ENCODE measurements at places on chromosomes 7 and 10.

GRCh38 chr10:27744802-27745731 lies 552 bp downstream of the MKX start:
- DNase-seq = no peak

DNA sequence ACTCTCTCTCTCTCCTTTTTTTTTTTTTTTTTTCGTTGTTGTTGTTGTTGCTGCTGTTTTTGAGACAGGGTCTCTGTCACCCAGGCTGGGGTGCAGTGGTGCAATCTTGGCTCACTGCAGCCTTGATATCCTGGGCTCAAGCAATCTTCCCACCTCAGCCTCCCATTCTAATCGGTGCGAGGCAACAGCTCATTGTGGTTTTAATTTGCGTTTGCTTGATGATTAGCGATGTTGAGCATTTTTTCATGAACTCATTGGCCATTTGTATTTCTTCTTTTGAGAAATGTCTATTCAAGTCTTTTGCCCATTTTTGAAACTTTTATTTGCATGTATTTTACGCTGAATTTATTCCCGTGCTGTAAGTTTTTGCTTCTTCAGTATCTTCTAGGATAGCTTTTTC lies 13.3 kb upstream of the ZC3HAV1L start:
- no peak for DNase-seq

GRCh38 chr7:41691286-41692190 lies 11.4 kb downstream of the INHBA start:
- no peak for DNase-seq

DNA sequence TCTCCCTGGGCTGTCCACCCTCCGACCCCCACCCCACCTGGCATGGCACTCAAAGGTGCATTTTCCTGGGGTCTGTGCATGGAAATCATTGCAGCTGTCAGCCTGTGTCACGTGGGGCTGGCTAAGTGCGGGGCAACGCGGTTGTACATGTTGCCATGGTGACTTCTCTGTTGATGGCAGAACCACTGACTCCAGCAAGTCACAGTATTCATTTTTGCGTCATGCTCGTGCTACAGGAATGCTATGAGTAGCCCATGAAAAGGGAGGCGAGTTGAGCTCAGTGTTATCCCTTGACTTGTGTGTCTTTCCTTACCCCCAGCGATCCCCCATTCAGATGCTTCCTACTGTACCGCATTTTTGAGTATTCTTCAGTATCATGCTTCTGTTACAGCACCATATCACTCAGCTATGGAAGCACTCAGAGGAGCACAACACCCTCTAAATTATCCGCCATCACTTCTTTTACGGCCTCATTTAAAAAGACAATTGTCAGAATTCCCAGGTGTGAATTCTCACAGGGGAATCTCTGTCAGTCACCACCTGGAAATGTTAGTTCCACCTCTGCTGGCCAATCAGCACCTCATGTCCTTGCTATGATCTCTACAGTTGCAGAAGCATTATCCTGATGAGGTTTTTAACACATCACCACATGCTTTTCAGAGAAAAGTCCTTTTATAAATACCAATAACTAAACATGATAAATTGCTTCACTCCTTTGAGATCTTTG lies 194.4 kb upstream of the C7orf33 start:
- DNase-seq = no peak

DNA sequence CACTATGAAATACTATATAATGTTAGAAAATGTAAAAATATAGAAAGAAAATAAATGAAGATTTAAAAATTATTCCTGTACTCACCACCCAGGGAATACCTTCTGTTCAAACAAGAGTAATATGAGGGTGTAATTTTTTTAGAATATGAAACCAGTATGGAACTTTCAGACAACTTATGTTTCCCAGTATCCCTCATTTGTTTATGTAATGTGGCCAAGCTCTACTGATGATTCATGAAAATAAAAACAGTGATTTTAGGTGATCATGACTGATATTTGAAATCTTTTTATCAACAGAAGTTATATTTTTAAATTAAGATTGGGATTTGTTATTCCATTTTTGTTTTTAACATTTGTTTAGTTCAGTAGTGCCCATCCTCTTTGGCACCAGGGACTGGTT lies 18.8 kb downstream of the SLK start:
- no peak for DNase-seq

GRCh38 chr10:49164559-49165188 lies 23.5 kb downstream of the TMEM273 start:
- DNase-seq = no peak

- no peak for DNase-seq
Observed at GRCh38 chr7:124376111-124376510, 343.2 kb upstream of the TMEM229A start.

GRCh38 chr7:82676777-82677463 lies 233.3 kb upstream of the CACNA2D1 start:
- no peak for DNase-seq

DNA sequence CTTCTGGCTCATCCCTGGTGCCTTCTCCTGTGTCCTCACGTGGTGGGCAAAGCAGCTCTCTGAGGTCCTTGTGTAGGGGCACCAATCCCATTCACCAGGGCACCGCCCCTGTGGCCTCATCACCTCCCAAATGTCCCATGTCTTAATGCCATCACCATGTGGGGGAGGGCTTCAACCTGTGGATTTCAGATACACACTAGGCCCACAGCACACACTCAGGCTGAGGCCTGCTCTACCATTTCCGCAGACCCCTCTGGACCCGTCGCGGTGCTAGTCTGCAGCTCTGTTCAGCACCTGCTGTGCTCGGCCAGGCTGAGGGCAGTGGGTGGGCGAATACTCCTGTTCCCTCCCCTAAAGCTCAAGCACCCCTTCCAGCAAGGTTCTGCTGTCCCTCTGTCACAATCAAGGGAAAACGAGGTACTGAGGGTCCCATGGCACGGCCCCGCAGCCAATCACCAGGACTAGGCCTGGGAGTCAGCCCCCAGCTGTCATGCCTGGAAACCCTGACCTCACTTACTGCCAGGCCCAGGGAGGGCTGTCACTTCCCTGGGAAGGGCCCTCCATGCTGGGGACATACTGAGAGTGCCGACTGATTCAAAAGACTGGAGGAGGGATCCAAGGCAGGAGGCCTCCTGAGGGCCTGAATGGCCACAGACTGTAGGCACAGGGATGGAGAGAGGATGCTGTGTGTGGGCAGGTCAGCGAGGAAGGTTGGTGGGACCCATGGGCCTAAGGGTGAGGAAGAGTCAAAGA lies 123.8 kb upstream of the RET start:
- DNase-seq = no peak

GRCh38 chr7:112757337-112757736 lies 32.9 kb downstream of the TMEM168 start:
- DNase-seq = no peak

- no peak for DNase-seq
Observed at GRCh38 chr10:84820596-84820995, 492.2 kb downstream of the CCSER2 start.

DNA sequence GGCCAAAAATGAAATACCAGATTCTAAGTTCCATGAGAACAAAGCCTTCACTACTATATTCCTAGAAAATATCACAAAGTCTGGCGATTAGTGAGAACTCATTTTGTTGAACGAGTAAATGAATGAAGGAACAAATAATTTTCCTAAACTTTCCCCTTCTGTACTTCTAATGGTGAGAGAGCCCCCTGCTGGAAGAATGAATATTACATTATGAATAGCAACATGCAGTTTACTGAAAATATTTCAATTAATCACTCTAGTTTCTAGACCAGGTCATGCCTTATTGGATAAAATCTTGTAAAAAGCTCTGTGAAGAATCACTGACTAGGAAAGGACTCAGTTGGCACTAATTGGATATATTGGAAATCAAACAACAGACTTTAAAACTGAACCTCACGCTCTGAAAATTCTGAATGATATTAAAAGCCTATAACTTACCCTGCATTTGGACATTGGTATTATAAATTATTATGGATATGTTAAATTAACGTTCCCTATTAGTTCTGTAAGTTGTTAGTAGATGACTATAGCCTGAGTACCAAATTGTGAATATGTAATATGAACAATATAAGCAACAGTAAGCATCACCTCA lies 32.4 kb upstream of the MTPN start:
- peak; percentile 46 for DNase-seq

DNA sequence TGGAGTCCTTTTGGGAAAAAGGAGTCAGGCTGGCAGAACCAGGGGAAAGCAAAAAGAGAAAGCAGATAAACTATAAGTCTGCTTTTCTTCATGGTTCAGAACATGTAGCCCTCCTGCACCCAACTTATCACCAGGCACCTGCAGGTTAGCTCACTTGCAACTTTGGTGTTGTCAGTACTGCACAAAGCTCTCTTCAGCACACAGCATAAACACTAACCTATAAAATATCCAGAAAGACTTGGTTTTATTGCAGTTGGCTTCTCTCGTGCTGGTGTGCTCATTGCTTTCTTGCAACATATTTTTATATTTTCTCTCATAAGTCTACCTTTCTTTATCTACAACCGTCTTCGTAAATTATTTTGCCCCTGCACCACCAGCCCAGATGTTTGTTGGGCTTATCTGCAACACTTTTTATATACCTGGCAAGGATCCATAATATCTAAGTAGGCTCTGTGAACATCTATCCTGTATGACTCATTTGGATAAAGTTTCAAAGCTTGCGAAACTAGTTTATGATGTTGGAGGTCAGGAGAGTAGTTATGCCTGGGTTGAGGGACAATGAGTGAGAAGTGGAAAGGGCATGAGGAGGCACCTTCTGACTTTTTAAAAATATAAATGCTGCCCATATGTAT lies 164.6 kb downstream of the ANKRD30A start:
- no peak for DNase-seq

DNA sequence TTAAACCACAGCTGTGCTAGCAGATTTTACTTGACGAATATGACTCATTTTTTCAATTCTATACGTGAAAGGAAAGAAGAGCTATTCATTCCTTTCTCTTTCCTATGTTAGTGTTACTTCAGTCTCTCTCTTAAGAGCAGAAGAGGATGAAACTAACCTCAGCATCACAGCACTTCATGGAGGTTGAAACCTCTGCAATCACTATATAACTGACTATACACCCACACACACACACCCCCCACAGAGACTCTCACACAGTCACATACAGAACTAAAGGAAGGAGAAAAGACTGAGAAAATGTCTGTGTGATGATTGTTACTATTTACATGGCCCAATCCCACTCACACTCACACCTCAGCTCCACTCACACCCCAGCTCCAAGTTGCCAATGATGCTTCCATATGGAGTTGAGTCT lies 104.2 kb downstream of the KIF20B start:
- no peak for DNase-seq

DNA sequence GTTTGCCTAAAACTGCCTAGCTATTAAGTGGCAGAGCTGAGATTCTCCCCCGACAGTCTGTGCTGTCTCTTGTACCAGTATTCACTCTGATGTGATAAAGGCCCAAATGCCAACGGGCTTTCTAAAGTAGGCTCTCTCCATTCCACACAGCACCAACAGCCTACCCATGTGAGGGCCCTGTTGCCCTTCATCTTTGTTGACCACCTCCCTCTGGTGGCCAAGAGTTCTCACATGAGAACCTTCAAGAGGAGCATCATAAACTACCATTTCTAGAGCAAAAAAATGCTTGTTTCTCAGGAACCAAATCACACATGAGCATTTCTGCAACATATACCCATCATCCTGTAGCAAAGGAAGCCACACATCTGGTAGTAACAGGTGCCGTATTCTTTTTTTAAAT lies 185.8 kb downstream of the GRM8 start:
- no peak for DNase-seq

- DNase-seq = no peak
Observed at GRCh38 chr7:27839099-27839498, 99.1 kb downstream of the TAX1BP1 start.

- DNase-seq = no peak
Observed at GRCh38 chr10:3131098-3131497, 41.5 kb downstream of the PITRM1 start.

- peak; percentile 75 for DNase-seq
Observed at GRCh38 chr10:103554488-103555324, 61.2 kb downstream of the NEURL1 start.

- DNase-seq = no peak
Observed at GRCh38 chr10:67789769-67790168, 48.2 kb downstream of the DNAJC12 start.

DNA sequence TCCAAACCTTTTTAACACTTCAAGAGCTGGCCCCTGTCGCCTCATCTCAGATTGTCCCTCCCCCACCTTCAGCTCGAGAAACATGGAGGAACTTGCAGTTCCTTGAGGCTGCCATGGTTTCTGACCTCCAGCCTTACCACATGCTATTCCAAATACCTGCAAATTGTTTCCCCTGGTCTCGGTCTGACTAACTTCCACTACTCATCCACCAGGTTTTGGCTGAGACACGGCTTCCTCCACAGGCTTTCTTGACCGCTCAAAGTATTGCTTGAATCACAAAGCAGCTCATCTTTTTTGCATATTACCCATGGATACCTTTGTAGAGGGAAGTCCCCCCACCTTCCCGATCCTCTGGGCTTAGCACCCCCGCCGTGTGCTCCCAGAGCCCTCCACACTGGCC lies 5.2 kb upstream of the SAMD8 start:
- DNase-seq = no peak

DNA sequence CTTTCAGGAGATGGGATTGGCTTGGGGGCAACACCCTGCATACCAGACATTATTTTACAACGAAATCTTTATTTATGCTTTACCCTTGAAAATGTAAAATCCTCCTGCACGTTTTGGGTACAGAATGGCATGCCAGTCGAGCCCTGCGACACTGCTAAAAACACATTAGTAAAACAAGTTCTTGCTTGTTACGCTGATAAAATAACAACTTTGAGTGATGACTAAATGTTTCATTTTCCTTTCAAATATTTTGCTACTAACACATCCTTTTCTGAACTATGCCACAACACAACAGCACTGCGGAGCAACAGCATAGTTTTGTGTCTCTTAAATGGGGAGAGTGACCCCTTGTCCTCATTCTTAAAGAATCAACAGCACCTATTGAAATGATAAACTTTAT lies 76.0 kb upstream of the SEMA3D start:
- no peak for DNase-seq

GRCh38 chr10:93357680-93358079 lies 124.5 kb downstream of the MYOF start:
- peak; percentile 40 for DNase-seq

DNA sequence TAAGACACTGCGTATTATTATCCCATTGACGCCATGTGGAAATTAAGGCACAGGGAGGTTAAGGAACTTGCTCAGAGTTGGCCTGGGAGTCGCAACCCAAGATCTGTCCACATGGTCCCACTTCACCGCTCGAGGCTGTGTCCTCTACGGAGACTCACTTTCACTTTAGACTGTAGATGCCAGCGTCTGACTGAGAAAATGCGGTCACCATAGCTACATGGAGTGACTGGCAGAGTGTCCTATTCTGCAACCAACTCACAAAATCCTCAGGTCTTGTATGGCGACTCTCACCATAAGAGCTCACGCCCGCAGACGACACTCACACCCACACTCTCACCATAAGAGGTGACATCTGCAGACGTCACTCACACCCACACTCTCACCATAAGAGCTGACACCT lies 257.9 kb downstream of the PTPRN2 start:
- DNase-seq = no peak

- no peak for DNase-seq
Observed at GRCh38 chr10:18418541-18419215, 232.7 kb downstream of the NSUN6 start.
